Esophagus mucosa (tissue), 1 donor: ENCODE measurements at places on chromosomes 2 and 18. TPM values are rescaled to one million over a fixed set of nuclear protein-coding genes. Genes with fewer than 3 reads are reported as not detected.
A peak's percentile ranks its signal among the peaks of the same experiment; 100 is the strongest.

The VSNL1 gene
- total RNA-seq: 65.6 TPM

DNA sequence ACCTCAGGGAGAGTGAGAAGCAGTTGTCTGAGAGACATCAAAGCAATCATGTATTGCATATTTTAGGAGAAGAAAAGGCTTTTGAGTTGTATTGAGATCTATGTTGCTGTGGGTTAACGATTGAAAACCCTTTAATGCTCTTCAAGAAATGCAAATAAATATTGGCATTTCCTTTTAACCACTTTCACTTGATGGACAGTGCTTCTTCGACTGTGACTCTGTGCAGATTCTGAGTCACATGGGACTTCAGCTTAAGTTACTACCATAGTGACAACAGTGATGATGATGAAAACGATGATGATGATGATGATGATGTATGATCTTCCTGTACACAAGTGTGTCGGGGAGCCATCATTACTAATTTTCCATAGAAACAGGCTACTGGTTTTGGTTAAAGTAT lies 181.8 kb downstream of the AKAIN1 start:
- no peak for ATAC-seq

- no peak for ATAC-seq
Measured at GRCh38 chr18:40473221-40474029, 1481.6 kb upstream of the PIK3C3 start.

The MAP3K19 gene
- not detected for total RNA-seq

GRCh38 chr18:23239885-23240608 lies 104.8 kb downstream of the CABLES1 start:
- ATAC-seq: no peak

- ATAC-seq: peak; percentile 43
Measured at GRCh38 chr2:8719528-8719927, 37.7 kb downstream of the ID2 start.
